Dorsolateral prefrontal cortex (tissue), 122 donors: ENCODE measurements at places on chromosomes 1 and 21. TPM values are rescaled to one million over a fixed set of nuclear protein-coding genes. Genes with fewer than 3 reads are reported as not detected.

STUM gene
- total RNA-seq: 29.4 TPM

GADD45A gene
- 25.9 TPM for total RNA-seq

MAP3K21 gene
- 8.0 TPM for total RNA-seq

AMY1C gene
- not detected for total RNA-seq

SLAMF1 gene
- not detected for total RNA-seq

HHIPL2 gene
- 0.42 TPM for total RNA-seq

KCNE1 gene
- 1.7 TPM for total RNA-seq

CNIH3 gene
- total RNA-seq: 31.7 TPM

RGS13 gene
- total RNA-seq: not detected

SLAMF9 gene
- total RNA-seq: not detected

KRTAP22-1 gene
- total RNA-seq: not detected

DNAH14 gene
- 9.2 TPM for total RNA-seq

CASP9 gene
- 25.8 TPM for total RNA-seq

KIRREL1 gene
- 2.7 TPM for total RNA-seq

YOD1 gene
- 13.1 TPM for total RNA-seq
